Naive thymus-derived CD4-positive, alpha-beta T cell (primary cell): ENCODE measurements at places on chromosomes 2 and 18. TPM values are rescaled to one million over a fixed set of nuclear protein-coding genes. Genes with fewer than 3 reads are reported as not detected.
A peak's percentile ranks its signal among the peaks of the same experiment; 100 is the strongest.

Gene CFC1
- polyA plus RNA-seq = not detected

Gene ACTG2
- not detected for polyA plus RNA-seq

Gene MC4R
- not detected for polyA plus RNA-seq

Gene DCTN1
- polyA plus RNA-seq = 77.2 TPM

Gene FSHR
- polyA plus RNA-seq = not detected

GRCh38 chr18:35590935-35591334, 9.4 kb downstream of the GALNT1 start:
- no peak for DNase-seq

GRCh38 chr2:1727796-1728474, 16.4 kb downstream of the PXDN start:
- no peak for DNase-seq

GRCh38 chr2:218012284-218012683, 9.5 kb upstream of the TNS1 start:
- DNase-seq = no peak

DNA sequence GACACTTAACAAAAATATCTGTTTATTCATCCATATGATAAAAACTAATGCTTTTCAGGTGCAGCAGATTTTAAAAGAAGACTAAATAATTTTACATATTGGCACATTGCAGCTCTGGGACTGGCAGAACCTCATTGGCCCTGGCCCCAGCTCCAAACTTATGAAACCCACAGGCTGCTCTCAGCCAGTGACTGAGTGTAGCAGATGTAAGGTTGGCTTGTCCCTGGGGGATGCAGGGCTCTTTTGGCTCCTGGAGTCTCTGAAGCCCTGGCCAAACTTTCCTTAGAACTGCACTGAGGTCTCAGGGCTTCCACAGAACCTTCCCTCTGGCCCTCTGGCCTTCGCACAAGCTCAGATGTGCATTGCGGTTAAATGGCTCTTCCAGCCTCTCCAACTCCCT, 725.0 kb upstream of the SOX11 start:
- DNase-seq = no peak

DNA sequence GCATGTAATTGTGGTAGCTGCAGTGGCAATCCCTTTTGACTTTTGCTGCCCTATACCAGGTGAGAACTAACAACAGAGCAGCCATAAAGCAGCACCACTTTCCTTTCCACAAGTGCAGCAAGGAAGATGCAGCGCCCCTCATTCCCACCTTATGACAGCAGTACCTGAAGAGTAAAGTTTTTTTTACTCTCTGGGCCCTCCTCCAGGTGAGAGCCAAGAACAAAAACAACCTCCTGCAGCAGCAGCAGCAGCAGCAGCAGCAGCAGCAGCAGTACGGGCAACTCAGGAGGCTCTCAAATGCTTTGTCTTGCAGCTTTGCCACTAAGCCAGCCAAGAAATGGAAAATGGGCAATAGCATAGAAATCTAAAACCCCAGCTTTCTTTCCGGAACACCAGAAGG, 397.5 kb downstream of the FIGN start:
- DNase-seq = no peak

DNA sequence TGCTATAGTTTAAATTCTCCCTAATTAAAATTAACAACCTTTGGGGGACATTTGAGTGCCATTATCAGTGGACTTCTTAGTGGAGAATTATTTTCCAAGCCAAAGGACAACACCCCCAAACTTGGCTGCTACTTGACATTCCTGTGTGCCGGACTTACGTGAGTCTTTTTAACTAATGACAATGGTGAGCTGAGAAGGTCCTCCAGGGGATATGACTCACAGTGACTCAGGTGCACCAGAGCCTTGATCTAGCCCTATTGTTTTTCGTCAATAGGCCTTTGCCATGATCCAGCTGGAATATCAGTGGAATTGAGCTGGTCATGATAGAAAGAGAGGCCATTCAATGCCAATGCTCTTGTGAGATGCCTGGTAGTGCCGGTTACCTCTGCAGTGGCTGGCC, 118.1 kb upstream of the CXCR4 start:
- no peak for DNase-seq

GRCh38 chr18:70288171-70288850, 534 bp upstream of the SOCS6 start:
- DNase-seq = peak; percentile 9

DNA sequence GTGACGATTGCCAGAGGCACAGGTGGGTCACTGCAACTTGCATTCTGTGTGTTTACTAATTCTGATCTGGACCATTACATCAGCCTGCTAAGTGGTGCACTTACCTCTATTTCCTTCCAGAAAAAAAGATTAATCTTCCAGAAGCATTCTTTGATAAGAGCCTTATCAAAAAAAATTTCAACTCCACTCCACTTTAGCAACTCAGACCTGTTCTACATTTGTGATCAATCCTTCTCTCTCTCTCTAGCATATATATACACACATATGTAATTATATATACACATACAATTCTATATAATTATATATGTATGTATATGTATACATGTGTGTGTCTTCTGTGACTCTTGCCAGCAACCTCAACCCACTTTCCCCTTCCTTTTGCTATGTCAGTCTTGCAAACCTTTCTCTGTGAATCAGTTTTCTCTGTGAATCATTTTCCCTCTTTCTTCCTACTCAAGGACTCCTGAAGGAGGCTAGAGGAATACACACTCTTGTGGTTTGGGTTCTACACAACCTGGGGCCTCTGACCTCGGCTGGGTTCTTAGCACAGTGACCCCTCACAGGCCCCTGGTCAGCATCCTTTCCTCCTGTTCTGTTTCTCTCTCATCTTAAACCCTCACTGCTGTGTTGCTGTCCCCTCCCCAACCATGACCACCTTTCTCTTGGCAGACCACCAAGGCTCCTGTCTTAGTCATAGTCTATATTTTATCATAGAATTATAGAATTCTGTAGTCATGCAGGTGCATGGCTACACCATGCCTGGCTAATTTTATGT, 130.4 kb upstream of the PELI1 start:
- no peak for DNase-seq

DNA sequence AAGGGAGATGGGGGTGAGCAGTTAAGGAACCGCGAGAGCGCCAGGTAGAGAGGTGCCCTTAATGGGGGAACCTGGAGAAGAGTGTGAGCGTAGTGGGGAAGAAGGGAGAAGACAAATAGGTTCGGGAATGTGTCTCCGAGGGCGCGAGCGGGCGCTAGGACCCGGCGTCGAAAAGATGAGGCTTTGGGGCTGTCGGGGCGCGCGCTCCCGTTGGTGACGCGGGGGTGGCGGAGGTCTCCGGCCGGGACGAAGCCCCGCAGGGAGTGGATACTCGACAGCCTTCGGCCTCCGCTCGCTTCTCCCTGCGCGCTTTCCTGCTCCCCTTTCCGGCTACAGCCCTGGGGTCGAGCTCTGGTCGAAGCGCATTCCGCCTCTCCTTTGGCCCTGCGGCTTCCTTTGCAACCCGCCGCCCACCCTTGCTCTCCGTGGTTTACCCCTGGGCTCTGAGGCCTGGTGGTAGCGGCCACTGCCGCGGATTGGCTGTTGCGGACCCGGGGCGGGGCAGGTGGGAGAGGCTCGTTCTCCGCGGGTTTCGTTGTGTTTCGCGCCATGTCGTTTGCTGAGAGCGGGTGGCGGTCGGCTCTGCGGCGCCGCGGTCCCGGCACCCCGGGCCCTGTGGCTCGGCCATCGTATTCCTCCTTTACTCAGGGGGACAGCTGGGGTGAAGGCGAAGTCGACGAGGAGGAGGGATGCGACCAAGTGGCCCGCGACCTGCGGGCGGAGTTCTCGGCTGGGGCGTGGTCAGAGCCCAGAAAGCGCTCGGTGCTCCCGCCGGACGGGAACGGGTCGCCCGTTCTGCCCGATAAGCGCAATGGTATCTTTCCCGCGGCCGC, at the start of gene ARL6IP6:
Gene ARL6IP6, plus strand, starts transcription at position 545 of the 833 bp plus-strand sequence. Its CDS starts 5 bp downstream, at position 550.
- DNase-seq = peak; percentile 96

DNA sequence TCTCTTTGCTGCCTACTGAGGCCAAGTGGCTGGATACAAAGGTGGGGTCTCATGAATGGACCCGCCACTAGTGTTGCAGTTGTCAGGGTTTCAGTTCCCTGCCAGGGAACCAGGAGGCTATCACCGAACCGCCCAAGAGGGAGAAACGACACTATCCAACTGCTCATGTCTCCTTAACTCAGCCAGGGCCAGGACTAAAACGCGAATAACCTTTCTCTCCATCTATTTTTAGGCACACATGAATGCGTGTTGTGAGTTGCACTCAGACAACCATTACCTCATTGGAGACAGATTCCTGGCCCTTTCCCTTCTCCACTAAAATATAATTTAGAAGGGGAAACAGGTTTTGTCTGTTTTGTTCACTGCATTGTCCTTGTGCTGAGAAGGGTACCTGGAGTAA, 559.5 kb downstream of the SOCS6 start:
- DNase-seq = no peak

DNA sequence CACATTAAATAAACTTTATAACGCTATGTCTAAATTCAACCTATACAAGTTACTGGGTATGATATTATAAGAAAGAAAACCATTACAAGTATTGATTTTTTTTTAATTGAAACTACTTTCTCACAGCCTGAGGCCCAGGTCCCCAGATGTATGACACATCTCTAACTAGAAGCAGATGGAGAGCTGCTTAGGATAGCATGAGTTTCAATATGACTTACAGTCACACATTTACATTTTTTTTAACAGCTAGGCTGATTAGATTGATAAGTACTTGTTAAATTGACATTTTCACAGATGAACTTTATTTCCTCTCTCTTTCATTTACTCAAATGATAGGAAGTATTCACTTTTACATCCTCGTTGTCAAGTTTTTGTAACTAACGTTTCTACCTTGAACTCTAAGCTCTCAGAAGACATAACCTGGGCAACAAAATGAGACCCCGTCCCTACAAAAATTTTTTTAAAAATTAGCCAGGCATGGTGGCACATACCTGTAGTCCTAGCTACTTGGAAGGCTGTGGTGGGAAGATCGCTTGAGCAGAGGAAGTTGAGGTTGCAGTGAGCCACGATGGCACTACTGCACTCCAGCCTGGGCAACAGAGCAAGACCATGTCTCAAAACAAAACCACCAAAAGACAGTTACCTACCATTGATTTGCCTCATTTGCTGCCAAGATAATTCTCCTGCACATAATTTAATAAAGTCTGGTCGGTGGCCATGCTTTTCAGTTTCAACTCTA, 52.4 kb downstream of the STK39 start:
- no peak for DNase-seq

- no peak for DNase-seq
Measured at GRCh38 chr18:48154828-48155227, 224.4 kb upstream of the SMAD2 start.

DNA sequence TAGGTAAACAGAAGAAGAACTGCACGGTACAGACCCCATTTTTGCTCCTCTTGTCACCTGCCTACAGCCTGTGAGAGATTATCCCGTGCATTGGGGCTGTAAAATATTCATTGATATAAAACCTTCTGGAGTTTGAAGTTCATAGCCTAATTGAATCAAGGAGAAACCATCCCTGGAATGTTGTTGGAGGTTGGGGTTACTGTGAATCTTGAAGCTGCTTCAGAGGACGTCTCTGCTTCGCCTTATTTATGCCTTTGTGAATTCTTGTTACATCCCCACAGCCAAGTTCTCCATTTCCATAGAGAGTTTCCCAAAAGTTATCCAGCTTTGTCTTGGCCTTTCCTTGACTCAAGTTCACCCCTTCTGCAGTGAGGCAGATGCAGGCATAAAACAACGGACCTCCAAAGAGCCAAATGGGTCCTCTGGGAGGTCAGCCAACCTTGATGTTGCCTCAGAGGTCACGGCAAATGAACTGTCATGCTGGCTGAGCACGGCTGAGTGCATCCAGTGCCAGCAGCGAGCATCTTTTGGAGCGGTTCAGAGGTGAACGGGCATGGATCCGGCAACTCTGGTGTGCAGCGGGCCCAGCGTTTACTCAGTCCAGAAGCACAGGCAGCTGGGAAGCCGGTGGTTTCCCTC, 317.6 kb downstream of the PRKCE start:
- DNase-seq = no peak

DNA sequence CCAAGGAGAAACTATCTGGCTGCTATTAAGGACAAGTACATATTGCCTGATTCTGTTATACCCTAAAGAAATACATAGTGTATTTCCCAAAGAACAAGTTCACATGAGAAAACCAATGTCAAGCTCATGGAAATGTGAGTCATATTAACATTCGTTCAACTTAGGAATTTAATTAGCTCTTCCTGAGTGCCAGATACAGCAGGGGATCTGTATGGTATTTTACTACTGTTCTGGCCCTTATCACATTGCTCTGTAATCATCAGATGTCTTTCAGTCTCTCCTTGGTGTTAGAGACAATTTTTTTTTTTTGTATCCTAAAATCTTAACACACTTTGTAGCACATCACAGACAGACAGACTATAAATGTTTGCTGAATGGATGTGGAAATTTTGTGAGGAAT, 395.0 kb upstream of the CRIM1 start:
- no peak for DNase-seq

DNA sequence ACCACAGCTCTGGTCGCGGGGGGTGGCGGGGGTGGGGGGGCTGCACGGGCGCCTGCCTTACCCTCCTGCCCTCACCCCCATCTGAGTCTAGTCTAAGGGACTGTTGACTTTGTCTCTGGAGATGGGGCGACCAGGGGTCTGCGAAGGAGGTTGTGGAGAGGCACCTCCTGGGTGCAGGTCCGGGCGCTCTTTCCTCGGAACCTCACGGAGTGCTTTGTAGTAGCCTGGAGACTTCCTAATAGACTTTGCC, 141.3 kb downstream of the MEIS1 start:
- no peak for DNase-seq

- no peak for DNase-seq
Measured at GRCh38 chr2:142291969-142292368, 161.2 kb upstream of the LRP1B start.

DNA sequence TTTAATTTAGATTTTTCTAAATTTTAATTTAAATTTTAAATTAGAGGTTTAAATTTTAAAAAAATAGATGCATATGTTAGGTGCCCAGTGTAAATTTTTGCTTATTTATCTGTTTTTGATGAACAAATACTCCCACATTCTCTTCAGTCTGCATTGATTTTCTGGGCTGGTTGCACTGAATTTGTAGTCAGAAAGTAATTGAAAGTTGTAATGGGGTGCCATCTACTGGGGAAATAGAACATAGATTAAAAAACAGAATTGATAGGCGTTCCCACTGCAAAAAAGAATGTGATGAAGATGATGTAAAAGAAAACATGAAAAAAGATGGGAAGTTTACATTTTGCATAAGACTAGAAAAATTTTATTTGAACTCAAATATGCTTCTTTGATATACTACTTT, 51.7 kb upstream of the CCDC85A start:
- no peak for DNase-seq

GRCh38 chr2:38213619-38214167, 137.7 kb upstream of the CYP1B1 start:
- peak; percentile 7 for DNase-seq

- DNase-seq = no peak
Measured at GRCh38 chr2:27823135-27823534, 51.6 kb downstream of the MRPL33 start.

GRCh38 chr18:33844232-33844631, 266.2 kb downstream of the ASXL3 start:
- no peak for DNase-seq
